ENCODE measurements at places on chromosomes 7 and 10.

DNA sequence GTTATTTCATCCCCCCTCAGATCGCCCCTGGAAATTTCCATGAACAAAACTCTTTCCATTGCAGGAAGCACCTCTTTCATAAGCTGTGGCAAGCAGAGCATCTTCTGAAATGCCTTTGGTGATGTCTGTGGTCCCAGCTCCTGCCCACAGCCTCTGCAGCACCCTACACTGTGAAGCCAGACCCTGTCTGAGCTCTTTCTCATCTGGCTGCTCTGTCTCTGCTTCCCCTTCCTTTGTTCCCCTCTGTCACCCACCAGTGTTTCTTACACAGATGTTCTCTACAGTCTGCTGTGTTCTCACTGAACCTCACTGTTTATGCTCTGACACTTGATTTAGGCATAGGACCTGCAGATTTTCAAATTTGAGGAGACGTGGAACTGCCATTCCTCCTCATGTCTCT, 1.9 kb upstream of the TAS2R39 start:
- no peak for DNase-seq

DNA sequence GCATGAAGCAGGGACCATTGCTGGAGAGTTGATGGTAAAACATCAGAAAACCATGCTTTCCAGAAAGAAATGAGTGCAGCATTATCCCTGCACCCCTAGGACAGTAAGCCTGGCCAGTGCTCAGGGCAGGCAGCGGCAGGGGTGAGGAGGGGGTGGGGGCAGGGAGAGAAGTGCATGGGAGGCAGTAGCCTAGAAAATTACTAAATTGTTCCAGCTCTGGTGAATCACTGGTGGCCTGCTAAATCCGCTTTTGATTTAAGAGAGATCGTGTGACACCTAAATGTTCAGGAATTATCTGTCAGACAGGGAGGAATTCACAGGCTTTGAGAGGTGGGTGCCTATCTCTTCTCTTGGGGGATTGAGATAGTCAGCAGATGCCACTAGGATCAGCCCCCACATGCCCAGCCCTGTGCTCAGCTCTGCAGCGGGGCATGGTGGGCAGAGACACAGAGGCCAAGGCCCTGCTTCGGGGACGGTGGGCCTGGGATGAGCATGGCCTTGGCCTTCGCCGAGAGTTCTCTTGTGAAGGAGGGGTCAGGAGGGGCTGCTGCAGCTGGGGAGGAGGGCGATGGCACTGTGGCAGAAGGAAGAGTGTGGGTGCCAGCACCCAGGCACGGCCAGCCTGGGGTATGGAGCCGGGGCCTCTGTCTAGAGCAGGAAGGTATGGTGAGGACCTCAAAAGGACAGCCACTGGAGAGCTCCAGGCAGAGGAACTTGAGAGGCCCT, 5.0 kb upstream of the AQP1 start:
- no peak for DNase-seq

DNA sequence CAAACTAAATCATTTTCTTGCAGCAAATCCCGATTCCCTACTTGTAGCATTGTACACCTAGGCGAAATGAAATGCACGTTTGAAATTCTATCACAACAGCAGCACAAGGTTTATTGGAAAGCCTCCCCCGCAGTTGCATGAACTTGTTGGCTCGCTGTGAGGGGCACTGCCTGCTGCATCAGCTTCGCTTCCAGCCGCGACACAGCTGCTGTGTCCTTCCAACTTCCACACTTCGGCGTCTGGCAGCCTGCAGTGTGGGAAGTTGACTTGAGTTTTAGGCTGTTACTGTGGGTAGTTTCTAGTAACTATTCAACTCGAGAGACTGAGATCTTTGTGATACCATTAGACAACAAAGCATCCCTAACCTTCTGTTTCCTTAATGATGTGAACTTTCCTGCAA, 315.8 kb upstream of the TPK1 start:
- no peak for DNase-seq

DNA sequence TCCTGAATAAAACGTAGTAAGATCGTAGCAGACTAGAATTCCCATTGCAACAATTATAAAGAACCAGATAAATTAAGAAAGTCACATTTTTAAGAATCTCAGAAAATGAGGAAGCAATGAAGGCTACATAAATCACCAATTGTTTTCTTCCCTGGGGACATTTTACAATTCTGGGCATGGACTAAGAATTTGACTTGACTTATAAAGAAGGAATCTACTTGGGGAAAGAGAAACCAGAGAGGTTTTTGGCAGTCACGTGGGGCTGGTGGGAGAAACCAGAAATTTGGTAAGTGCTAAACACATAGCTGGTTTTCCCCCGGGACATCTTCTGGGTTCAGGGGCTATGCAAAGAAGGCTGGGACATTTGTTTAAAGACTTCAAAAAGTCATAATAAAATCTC, 109.8 kb upstream of the IL6 start:
- DNase-seq = no peak

DNA sequence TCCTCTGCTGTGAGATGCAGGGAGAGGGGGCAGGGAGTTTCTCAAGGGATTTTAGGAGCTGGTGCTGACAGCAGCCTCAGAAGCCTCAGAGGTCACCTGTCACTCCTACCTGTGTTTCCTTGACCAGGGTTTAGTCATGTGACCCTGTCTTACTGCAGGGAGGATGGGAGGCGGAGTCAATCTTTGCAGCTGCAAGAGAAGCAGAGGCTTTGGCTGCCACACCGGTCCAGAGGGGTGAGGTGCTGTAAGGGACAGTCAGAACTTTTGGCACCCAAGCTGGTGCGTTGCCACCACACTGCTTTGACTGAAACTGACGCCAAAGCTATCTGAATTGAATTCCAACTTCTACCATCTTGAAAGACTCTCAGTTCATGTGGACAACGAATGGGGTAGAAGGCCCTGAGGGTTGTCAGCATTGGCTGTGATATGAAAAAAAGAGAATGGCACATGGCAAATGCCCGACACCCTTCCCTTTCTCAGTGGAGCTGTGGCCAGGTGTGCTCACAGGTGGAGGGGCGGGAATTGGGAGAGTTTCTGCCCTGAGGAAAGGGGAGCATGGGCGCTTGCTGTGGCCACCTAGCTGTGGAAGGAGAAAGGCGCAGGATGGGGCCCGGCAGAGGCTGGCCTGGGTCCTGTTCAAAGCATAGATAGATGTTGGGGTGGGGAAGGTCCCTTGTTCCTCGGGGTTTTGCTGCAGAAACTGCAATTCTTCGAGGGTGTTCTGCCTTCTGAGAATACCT, 69.3 kb downstream of the ARHGAP22 start:
- DNase-seq = no peak

GRCh38 chr7:53437336-53437735, 401.9 kb downstream of the POM121L12 start:
- DNase-seq = no peak

DNA sequence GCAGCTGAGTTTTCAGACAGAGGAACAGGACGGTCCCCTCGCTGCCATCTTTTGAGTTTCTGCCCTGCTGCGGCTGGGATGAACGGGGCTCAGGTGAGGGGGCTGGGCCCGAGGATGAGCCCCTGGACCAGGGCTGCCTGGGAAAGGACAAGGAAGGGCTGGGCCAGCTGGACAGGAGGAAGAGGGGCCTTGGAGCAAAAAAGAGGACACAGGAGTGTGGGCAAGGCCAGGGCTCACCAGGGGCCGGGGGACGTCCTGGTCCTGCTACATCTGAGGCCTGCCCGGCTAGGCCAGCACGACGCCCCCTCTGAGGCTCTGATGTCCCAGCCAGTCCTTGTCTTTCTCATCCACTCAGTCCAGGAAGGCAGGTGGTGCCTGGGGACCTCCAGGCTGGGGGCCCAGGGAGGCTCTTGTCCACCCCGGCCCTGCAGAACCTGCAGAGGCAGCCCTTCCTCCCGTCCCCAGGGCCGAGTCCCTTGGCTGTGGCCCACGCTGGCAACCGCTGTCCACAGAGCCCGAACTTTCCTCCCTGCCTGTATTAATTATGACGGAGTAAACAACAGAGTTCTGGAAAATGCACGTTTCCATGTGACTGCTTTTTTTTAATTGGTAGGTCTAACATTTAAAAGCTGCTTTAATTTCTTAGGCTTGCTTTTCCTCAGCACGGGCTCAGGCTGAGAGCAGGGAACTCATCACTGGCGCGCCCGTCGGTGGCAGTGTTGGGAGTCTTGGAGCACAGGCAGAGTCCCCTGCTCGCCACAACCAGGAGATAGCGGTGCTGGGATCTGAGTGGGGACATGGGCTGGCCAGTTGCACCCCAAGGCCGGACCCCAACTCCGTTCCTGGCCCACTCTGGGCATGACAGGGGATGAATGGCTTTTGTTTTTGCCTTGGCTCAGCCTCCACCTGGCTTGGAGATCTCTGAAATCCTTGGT, 187.7 kb downstream of the ELFN1 start:
- DNase-seq = no peak

DNA sequence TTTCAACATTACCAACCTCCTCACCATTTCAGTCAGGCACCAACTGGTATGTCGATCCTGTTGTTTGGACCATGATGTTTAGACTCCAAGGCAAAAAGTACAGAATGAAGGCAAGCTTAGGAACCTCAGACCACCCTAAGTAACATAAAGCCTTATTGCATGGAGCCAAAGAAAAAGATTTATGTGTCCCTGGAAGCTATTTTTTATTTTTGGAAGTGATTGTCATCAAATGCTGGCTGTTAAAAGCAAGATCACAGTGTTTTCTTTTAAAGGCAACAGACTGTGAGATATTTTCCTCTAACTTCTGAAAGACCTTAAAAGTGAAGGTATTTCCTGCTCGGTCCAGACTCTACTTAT, 8.2 kb downstream of the ASB15 start:
- no peak for DNase-seq

DNA sequence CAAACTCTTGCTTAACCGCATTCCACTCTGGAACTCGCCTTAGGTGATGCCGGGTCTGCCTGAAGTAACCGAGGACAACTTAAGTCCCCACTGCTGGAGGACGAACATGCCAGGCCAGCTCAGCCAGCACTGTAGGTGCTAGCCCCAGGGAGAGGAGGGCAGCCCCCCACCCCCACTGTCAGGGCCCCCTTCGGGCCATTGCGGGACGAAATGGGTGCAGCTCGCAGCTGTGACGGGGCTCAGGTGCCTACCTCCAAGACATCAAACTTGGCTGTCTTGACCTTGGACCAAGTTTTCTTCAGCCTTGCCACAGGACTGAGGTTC, 60.4 kb downstream of the CSGALNACT2 start:
- DNase-seq = no peak

GRCh38 chr7:129786825-129787563, 165.8 kb downstream of the UBE2H start:
- DNase-seq = no peak

DNA sequence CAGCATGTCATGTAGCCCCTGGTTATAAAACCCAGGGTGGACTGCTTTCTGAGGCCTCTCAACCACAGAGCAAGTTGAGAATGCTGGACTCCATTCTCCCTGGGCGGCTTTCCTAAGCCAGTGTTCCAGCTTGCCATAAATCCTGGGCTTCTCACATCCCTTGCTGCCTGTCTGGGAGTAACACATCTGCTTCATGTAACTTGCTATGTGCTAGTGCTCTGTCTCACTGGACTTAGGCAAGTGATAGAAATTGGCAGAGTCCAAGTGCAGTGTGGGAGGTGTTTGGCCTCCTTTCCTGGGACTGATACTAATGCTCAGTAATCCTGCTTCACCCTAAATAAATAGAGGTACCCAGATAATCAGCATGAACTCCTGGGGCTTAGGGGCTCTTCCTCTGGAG, 277.1 kb upstream of the POM121L12 start:
- DNase-seq = no peak

GRCh38 chr7:95593343-95593742, 3.0 kb downstream of the PDK4 start:
- DNase-seq = no peak

- no peak for DNase-seq
Measured at GRCh38 chr10:15725603-15726002, 5.9 kb upstream of the ITGA8 start.

GRCh38 chr10:19977097-19977521, 160.9 kb downstream of the PLXDC2 start:
- DNase-seq = no peak

- DNase-seq = no peak
Measured at GRCh38 chr7:110938165-110938564, 152.8 kb upstream of the LRRN3 start.

DNA sequence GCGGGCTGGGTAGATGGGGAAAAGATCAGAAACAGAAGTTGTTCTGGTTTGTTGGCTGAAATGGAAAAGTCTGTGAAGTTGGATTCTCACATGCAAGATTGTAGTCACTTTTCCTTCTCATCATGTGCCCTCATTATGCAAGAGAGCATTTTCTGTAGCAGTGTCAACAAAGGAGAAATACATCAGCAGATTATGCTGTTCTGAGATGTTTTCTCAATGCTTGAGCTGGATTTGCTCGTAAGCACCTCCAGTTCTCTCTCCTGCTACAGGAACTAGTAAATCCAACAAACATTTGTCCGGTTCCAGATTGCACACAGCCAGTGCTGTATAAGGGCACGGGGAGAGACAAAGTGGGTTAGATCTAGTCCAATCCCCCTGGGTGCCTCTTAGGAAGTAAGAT, 90.0 kb downstream of the GATA3 start:
- DNase-seq = no peak

DNA sequence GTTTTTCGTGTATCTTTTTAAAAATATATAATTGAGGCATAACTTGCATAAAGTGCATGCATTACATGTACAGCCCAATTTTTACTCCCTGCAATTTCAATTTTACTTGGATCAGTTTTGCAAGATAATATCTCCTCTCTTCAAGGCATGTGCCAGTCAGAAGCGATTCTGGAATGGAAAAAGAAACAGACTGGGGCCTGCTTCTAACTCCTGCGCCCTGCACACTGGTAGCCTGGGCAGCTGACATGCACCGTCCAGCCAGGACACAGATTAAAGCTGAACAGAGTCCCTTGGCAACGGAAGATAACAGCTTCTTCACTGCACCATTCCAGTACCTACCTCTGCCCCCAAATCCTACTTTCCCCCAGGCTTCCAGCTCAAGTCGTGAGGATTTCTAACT, 182.1 kb downstream of the FAM107B start:
- DNase-seq = no peak

DNA sequence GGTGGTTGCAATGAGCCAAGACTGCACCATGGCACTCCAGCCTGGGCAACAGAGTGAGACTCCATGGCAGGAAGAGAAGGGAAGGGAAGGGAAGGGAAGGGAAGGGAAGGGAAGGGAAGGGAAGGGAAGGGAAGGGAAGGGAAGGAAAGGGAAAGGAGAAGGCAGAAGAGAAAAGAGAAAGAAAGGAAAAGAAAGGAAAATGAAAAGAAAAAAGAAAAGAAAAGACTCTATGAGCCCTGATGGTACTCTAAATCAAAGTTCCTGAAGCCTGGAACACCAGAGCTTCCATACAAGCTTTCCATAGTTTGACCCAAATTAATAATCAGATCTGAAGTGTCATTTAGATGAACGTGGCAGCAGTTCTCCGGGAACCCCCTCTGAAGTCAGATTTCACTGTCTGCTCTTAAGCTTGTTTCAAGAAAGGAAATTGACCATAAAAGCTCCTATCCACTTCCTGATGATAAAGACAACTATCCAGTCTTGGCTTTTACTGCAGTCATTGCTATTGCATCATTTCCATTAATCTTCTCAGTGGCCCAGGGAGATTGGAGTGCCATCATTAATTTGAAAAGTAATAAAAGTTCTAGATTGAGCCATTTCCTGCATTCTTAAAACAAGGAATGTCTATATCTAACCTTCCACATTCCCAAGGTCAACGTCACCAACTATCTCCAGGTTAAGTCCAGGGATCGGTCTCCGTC, 44.2 kb upstream of the FRMD4A start:
- DNase-seq = no peak

GRCh38 chr7:2612445-2613097, 19.2 kb upstream of the TTYH3 start:
- DNase-seq = no peak

- no peak for DNase-seq
Measured at GRCh38 chr10:17001961-17002749, 127.5 kb downstream of the CUBN start.

Data from Panc1 (cell line).